ENCODE measurements at places on chromosomes 1 and 21. TPM values are rescaled to one million over a fixed set of nuclear protein-coding genes. Genes with fewer than 3 reads are reported as not detected.

DNA sequence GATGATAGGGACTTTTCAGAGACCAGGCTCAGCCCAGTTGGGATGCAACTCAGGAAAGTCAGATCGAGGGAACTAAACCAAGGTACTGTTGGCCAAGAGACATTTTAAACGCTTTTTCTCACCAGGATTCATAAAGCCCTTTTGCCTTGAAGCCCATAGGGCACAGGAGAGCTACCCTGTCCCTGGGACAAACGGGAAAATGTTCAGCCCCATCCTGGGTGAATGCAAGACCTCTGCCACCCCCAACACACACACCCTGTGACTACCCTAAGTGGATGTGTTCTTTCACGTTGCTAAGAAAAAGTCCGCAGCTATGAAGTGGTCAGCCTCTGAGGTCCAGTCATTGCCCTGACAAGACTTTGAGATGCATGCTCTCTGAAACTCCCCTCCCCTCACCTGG is 58.4 kb downstream of the ITPKB start:
- no peak for DNase-seq

DNA sequence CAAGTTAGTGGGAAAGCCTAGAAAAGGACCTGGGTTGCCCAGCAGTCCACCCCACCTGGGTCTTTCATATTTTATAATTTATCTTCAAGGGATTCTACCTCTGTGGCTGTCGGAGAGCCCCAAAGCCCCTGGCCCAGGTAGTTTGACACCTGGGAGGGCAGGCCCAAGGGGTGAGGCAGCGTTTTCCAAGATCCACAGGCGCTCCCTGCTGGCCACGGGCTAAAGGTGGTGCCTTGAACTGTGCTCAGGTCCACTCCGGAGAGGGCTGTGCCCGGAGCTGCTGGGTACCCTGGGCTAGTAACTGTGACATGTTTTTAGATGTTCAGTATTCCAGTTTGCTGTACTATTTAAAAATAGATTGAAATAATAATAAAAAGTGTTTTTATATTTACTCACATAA is 37.2 kb upstream of the CRNN start:
- DNase-seq, result no peak

GRCh38 chr1:212908971-212909370 is 41.4 kb upstream of the VASH2 start:
- no peak for DNase-seq

DNA sequence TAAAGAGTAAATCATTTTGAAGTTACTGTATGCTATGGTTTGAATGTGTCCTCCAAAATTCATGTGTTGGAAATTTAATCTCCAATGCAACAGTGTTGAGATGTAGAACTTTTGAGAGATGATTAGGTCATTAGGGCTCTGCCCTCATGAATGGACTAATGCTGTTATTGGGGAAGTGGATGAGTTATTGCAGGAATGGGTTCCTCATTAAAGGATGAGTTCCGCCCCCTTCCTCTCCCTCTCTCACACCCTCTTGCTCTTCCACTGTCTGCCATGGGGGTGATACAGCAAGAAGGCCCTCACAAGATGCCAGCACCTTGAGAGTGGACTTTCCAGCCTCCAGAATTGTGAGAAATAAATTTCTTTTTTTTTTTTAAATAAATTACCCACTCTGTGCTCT is 97.6 kb downstream of the ATP1A1 start:
- no peak for DNase-seq

The CDC7 gene
- 23.1 TPM for polyA plus RNA-seq

The ADCY10 gene
- polyA plus RNA-seq, result 0.32 TPM

The PRKCZ gene
- polyA plus RNA-seq, result 131 TPM

GRCh38 chr1:94315552-94316116 is 78.2 kb upstream of the ARHGAP29 start:
- no peak for DNase-seq

All from spinal cord (tissue), 10 donors.